NCI-H82 (cell line): ENCODE measurements at places on chromosomes 13 and 19.

DNA sequence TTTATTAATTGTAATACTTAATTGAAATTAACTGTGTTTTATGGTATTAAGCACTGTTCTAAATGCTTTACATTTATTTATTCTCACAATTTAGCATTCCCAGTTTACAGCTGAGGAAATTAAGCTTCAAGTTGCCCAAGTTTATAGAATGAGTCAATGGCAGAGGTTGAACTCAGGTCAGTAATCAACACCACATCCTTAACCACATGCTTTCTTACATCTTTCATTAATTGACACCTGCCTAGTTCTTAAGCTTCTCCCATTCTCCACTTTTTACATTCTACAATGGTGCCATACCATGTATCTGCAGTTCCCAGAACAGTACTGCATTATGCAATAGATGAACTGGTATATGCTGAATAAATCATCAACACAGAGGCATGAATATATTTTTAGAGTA lies 11.7 kb upstream of the RBM26 start:
- DNase-seq: no peak

- no peak for DNase-seq
Observed at GRCh38 chr13:105665284-105665683, 870.2 kb downstream of the EFNB2 start.

- DNase-seq: peak; percentile 28
Observed at GRCh38 chr19:799076-799881, 2.0 kb downstream of the PTBP1 start.

GRCh38 chr19:37991841-37992248 lies 84.8 kb downstream of the SIPA1L3 start:
- DNase-seq: no peak

DNA sequence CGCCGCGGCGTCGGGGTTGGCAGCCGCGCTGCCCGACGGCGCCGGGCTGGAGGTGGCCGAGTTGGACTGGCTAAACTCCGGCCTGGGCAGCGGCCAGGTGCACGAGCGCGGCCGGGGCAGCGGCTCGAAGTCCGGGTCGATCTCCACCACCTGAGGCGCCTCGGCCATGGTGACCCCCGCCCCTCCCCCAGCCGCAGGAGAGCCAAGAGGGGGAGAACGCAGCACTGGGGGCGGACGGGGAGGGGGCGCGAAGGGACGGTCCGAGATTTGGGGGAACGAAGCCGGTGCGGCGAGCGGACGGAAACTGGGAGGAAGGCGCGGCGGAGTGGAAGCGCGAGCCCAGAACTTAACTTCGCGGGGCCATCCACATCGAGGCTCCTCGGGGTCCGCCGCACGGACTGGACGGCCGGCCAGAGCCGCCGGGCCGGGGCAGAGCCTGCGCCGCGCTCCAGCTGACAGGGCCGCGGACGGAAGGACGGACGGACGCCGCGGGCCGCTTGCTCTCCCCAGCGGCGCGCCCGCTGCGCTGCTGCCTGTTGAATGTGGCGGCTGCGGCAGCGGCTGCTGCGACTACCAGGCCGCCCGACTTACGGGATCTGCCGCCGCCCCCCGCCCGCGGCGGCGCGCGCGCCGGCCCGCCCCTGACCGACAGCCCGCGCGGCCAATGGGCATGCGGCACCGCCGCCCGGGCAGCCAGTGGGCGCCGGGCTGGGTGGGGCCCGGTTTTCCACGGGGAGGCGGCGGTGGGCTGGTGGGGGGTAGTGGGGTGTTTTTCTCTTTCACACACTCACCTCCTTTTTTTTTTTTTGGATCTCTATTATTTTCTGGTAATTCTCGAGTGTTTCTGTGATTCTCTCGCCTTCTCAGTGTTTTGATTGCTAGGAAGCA lies at the start of gene FOXO1:
FOXO1 (minus strand) TSS at position 597 of the 888 bp plus-strand sequence; CDS start at position 168, 429 bp downstream.
- peak; percentile 91 for DNase-seq

DNA sequence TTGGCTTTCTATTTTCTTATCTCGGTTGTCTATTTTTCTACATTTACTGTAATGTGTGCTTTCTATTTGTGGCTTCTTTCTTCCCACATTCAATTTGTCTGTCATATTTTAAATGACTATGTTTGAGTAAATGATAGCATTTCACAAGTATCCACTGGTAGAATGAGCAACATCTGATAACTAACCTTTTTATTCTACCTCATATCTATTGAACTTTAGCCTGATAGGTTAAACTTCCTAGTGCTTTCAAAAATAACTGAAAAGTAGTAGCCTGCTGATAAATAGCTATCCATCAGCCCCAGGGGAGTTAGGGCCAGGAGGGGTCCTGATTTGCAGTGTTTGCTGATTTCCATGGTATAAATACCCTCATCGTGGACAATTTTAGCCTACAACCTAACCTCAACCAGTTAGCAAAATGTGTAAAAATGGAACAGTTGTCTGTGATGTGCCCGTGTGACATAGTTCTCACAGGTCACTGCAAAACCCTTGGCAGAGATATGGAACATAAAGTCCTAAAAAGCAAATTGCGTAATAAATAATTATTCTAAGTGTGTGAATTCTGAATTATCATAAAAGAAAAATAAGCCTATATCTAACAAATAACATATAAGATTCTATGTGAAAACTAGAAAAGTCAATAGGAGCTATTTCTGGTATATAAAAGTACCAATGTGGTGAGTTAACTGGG lies 32.1 kb downstream of the KCTD12 start:
- no peak for DNase-seq

DNA sequence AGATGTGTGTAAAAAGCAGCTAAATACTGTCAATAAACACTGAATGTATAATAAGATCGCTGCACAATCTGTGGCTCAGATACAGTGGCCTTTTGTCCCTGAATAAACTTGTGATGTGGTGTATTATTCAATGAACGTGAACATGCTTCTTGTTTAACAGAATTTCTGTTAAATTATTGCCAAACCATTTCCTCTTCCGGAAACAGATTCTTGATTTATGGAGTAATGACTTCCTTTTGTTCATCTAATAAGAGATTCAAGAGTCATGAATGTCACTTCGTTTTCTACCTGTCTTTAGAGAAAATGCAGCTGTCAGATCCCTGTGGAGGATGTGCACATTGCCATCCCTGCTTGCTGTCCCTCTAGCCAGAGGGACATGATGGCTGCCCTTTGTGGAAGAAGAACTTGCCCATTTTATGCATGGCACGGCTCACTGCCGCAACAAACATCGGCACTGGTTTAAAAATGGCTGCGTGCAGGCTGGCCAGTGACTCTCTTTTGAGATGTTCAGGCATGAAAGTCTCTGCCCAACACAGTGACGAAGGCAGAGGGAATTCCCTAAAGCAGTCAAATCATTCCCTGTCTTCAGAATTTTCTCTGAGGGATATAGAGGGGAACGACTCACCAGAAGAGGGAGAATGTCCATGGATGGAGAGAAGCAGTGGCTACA lies 3.1 kb upstream of the TNFSF13B start:
- no peak for DNase-seq

- peak; percentile 76 for DNase-seq
Observed at GRCh38 chr13:98033277-98034247, 80.1 kb downstream of the IPO5 start.

- no peak for DNase-seq
Observed at GRCh38 chr13:103102482-103102881, 36.3 kb upstream of the SLC10A2 start.

- DNase-seq: no peak
Observed at GRCh38 chr13:111532111-111532510, 211.7 kb downstream of the TEX29 start.

DNA sequence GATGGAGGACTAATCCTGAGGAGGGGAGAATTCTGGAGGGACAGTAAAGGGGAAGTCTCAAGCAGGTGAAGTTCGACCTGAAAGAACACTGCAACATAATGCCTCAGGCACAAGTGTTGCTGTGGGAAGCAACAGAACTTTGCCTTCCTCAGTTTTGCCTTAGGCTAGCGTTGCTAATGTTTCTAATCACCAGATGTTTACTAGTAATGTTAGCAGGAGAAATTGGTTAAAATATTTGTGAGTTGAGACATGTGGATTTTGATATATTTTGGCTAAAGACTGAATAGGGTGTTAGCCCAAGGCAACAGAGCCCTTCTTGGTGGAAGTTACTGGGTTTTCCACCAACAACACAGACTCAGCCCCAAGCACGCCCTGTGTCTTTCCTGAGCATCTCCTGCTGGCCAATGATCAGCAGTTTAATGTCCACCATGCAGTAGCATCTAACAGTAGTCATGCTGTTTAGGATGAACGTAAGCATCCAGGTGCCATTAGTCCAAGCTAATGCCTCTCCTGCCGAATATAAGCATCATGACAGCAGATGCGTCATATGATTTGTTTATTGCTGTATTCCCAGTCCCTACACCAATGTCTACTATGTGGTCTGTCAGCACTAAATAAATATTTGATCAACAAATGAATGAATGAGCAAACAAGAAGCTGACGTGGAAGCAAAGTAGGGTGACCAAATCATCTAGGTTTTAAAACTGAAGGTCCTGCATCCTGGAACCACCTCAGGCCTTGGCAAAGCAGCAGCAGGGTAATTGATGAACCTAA lies 511.9 kb upstream of the HTR2A start:
- DNase-seq: no peak

DNA sequence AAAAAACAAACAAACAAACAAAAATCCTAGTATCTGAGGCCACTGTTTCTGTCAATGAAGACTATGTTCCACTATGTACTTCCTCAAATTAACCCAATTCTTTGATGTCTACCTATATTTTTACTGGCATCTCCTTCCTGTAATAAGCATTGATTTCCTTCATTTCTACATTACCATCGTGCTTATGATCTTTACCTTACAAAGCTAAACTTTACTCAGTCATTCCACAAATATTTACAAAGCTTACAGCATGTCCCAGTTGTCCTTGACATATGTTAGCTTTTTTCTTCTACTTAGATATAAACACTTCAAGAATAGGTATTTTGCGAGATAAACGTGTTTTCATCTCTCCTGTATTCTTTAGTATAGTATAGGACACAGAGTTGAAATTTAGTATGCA lies 1090.9 kb downstream of the PCDH9 start:
- DNase-seq: no peak

DNA sequence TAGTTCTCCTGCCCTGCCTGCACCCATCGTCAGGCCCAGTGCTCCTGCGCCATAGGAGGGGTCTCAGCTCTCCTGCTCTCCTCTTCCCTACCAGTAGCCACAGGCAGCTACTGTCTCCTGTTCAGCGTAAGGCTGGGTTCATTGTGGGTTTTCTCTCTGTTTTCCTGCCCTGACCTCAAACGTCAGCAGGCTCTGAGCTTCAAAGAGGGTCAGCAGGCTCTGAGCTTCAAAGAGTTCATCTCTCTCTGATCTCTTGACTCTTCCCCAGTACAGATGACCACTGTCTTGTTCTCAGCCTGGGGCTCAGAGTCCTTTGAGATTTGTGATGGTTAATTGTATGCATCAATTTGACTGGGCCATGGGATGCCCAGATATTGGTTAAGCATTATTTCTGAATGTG lies 4.6 kb upstream of the CPB2 start:
- no peak for DNase-seq

- no peak for DNase-seq
Observed at GRCh38 chr19:805166-805551, 7.9 kb downstream of the PTBP1 start.

DNA sequence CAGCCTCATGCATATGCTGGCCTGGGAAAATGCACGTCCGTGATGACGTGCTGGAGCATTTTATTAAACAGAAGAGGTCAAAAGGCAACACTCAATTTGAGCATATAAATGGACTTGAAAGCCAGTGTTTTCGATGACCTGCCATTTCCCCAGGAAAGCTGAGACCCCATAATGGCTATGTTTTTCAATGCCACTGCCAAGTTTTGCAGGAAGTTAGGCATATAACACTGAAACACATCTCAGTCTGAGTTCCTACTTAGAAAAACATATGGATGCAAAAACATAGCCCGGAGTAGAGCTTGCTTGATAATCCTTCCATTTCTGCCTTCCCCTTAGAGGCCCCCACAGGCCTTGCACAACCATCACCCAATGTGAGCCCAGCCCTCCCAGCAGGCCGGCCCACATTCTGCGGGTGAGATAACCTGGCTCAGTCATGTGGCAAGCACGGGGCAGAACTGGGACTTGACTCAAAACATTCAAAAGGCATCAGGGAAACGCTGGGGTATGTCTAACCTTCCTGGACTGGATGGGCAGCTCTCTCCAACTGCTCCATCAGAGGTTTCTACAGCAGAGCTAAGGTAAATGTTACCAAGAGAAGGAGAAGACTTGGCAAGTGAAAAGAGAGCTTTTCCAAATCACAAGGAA lies 24.9 kb downstream of the EPS15L1 start:
- DNase-seq: no peak

DNA sequence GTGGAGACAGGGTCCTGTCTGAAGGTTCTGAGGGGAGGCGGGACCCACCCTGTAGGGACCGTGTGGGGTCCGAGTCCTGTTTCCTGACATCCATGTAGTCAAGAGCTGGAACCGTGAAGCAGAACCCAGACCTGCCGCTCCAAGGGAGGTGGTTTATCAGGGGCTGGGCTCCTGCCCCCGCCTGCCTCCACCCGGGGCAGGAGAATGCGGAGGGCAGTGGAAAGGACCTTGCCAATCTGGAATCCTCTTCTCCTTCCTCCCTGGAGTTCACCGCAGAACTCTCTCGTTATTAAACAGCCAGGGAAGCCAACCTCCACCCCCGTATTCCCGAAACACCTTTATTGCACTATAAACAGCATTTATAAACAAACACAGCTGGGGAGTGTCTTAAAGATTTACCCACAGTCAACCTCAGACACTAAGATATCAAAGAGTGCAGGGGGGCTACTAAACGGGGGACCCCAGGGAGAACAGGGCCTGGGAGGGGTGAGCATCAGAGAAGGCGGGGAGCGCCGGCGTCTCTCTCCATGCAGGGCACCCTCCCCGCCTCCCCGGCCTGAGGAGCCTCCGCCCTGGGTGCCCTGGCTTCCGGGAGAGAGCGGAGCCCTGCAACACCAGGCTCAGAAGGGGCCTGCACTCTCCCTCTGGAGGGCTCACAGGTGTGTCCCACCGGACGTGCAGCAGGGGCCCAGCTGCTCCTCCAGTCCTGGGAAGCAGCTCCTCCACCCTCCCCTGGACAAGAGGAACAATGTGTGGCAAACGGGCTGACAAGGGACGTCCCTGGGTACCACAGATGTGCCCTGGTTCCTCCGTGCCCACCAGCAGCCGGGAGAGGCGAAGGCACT lies 3.6 kb downstream of the C2CD4C start:
- DNase-seq: no peak

DNA sequence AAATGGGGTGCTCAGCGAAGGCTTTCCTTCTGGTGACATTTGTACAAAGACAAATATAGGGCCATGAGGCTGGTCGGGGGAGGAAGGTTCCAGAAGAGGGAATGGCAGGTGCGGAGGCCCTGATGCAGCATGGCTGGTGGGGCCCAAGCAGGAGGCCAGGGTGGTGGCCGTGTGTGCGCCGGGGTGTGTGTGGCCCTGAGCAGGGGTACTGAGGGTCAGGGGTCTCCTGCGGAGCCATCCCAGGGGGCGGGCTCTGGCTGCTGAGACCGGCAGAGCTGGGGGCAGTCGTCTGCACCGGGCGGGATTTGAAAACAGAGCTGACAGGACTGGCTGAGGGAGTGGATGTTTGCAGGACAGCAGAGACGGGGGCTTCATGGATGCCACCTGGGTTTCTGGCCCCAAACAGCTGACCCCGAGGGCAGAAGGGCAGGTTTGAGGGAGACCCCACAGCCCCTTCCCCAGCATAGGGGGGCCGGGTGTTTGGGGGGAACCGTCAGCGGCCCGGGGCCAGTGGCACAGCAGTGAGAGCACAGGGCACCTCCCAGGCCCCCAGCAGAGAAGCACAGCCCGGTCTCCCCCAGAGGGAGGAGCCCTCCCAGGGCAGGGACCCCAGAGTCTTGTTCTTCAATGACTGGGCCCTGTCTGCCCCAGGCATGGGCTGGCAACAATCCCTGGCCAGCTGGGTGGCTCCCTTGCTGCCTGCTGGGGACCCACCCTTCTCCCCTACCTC lies 11.4 kb downstream of the PIAS4 start:
- DNase-seq: no peak

- DNase-seq: no peak
Observed at GRCh38 chr13:31011901-31012654, 79.6 kb downstream of the TEX26 start.
